ENCODE measurements at places on chromosomes 4 and X. TPM values are rescaled to one million over a fixed set of nuclear protein-coding genes. Genes with fewer than 3 reads are reported as not detected.

F8A3 gene
- 2.2 TPM for total RNA-seq

ATP6AP1 gene
- 60.7 TPM for total RNA-seq

SPANXN3 gene
- not detected for total RNA-seq

NWD2 gene
- total RNA-seq, result not detected

DMRTC1 gene
- not detected for total RNA-seq

NUDT9 gene
- 17.5 TPM for total RNA-seq

All from epithelial cell of alveolus of lung (primary cell).